Stimulated activated CD4-positive, alpha-beta T cell treated with anti-CD3 and anti-CD28 coated beads, TNF-alpha, amount 100 ng/mL, for 24 hours (primary cell): ENCODE measurements at places on chromosomes 7 and 10.

GRCh38 chr7:144784441-144784840, 51.4 kb downstream of the TPK1 start:
- no peak for DNase-seq

DNA sequence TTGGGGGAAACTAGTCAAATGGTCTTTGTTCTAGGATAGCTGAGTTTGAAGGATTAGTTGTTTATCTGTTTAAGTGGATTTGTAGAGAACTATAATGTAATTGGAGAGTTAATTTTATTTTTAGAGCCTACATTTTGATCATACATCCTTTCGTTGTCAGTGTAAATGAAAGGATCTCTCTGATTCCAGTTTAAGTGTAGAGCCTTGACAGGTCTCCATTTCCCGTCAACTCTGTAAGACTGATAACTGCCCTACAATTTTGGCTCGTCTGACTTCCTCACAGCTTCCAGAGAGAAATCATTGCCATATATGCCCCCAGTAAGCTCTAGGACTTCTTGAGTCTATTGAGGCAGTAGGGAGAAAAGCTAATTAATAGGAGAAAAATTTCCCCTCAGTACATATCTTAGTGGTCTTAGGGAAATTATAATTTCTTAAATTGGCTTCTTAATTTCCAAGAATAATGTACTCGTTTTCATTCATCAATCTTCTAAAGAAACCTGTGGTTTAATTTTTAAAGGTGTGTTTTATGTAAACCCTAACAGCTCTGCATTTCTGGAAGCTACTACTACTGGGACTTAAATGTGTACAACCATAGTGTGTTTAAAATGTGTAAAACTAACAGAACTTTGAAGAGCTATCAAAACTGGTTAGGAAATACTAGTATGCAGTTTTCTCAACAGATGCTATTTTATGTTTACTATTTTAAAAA, 3.8 kb downstream of the KMT2E start:
- no peak for DNase-seq

DNA sequence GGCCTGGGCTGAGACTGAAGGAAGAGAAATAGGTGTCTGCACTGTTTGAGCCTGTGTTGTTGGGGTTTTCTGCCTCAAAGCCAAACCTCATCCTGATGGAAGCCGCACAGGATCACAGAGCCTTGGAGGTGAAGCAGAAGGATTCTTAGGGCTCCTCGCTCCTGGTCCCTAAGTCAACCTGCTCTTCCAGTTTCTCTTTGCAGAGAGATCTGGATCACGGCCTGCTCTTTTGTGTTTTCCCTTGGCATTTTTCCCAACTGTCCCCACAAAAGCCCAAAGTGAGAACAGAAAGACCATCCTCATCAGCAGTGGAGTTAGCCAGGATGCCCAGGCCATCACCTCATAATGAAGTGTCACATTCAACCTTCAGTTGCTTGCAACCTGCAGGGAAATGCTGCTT, 20.3 kb upstream of the PPIA start:
- no peak for DNase-seq

- DNase-seq = no peak
Measured at GRCh38 chr7:142152076-142152475, 40.6 kb downstream of the MGAM2 start.

- no peak for DNase-seq
Measured at GRCh38 chr10:33703501-33704213, 369.2 kb upstream of the NRP1 start.

- DNase-seq = no peak
Measured at GRCh38 chr7:95088536-95089215, 181.3 kb downstream of the PPP1R9A start.

DNA sequence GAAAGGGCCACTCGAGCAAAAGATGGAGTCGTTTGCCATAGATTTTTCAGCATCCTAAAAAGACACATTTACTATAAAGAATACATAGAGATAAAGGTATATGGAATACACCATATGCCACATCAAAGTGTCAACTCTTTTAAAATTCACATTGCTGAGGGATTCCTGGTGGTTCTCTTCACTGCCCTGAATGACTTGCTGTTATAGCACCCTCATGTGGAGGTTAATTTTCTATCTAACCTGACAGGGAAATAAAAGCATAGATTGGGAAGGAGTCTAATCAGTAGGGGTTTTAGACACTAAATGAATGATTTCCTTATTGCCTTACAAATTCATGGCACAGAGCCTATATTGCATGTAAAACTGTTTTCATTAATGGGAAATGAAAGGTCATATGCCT, 25.9 kb downstream of the DNAH11 start:
- no peak for DNase-seq

GRCh38 chr7:17939606-17940301, 540 bp downstream of the SNX13 start:
- no peak for DNase-seq

DNA sequence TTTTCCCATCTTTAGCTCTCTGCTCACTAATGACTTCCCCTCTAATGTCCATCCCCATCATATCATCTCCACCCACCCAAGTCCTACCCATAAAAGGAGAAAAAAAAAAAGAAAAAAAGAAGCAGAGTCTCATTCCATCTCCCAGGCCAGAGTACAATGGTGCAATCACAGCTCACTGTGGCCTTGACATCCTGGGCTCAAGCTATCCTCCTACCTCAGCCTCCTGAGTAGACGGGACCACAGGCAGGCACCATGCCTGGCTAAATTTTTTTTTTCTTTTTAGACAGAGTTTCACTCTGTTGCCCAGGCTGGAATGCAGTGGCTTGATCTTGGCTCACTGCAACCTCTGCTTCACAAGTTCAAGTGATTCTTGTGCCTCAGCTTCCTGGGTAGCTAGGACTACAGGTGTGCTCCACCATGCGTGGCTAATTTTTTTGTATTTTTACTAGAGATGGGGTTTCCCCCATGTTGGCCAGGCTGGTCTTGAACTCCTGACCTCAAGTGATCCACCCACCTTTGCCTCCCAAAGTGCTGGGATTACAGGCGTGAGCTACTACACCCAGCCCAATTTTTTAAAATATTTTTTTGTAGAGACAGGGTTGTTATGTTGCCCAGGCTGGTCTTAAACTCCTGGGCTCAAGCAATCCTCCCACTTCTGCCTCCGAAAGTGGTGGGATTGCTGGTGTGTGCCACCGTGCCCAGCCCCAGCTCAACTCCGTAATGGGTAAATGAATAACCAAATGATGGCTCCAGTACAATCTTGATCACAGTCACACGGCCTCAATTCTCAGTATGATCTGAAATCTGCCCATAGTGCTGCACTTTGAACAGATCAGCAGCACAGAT, 24.6 kb upstream of the SGMS1 start:
- DNase-seq = no peak

DNA sequence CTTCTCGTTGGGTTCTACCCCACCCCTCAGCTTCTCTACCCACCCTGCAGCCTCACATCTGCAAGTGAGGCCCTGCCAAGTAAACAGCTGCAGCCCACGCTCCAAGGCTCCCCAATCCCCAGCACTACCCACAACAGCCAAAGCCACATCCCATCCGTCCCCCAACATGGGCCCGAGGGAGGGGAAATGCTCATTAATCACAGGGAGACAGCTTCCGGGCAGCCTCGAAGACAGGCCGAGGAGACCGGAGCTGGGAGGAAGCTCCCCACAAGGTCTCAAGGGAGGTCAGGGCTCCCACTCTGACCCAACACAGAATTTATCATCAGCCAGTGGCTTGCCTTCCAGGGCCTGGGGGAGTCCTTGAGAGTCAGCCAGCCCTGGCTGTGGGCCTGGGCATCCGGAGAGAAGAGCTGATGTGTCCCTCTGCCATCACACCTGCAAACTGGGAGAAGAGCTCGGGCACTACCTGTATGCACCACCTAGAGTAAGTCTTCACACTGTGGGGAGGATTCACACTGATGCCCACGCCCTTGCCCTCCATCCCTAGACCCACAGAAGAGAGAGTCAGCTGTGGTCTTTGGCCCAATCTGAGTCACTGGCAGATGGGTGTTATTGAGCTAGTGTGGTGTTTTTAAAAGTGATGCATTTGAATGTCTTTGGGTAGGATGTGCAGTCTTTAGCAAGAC, 115.5 kb upstream of the ZMIZ1 start:
- DNase-seq = no peak

DNA sequence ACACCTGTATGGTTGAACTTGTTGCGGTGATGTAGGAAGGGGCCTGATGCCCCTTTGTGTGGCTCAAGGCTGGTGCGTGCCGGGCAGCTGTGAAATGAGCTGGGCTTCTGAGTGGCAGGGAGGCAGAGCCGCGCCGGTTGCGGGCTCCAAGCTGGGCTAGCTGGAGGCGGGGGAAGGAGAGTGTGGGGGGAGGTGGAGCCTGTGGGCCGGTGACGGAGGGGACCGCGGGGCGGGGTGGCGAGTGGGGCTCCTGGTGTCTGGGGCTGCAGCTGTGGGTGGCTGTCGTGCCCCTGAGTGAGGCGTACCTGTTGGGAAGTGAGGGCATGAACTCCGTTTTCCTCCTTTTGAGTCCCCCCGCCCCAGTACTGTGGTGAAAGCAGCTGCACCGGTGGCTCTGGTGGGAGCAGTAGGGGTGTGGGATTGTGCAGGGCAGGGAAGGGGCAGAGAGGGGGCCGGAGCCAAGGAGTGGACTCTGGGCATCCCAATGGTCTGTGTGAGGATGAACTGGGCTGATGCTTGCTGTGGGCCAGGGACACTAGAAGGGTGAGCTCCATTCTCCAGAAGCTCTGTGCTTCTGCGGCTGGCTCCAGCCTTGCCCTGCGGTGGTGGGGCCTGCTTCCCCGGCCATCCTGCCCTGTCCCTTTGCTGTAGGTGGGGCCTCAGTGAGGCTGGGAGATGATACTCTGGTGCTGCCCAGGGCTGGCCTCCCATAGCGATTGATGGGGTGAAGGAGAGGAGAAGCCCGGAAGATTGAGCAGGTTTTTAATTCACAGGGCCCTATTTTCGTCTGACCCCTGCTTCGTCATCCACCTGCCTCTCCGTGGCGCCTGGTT, 41.7 kb downstream of the INPP5A start:
- no peak for DNase-seq

- no peak for DNase-seq
Measured at GRCh38 chr7:138316421-138317043, 143.5 kb upstream of the TRIM24 start.

GRCh38 chr7:76278540-76278939, 23.9 kb upstream of the HSPB1 start:
- no peak for DNase-seq

DNA sequence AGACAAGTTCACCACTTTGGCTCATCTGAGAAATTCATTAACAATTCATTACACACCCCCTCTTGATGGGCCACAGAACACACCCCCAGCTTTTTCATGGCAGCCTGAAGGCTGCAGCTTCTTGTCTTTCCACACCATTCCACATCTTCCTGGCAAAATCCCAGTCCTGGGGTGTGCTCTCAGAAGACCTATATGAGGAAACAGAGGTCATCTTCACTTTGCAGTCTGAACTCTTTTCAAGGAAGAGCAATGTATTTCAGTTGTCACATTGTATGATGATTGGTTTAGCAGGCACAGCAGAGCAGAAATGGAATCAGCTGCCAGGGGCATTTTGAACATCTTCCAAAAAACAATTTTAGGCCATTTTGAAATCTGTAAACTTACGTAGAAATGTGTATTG, 7.8 kb upstream of the LRRC27 start:
- no peak for DNase-seq

GRCh38 chr7:158858592-158859503, 2.5 kb downstream of the DYNC2I1 start:
- no peak for DNase-seq

GRCh38 chr10:17229967-17230682, 2.1 kb downstream of the VIM start:
- DNase-seq = peak; percentile 89

- no peak for DNase-seq
Measured at GRCh38 chr7:100215895-100216294, 3.9 kb upstream of the PVRIG start.

GRCh38 chr10:35027567-35027966, 62.6 kb downstream of the CUL2 start:
- DNase-seq = no peak
